ENCODE measurements at places on chromosomes 7 and 10.

DNA sequence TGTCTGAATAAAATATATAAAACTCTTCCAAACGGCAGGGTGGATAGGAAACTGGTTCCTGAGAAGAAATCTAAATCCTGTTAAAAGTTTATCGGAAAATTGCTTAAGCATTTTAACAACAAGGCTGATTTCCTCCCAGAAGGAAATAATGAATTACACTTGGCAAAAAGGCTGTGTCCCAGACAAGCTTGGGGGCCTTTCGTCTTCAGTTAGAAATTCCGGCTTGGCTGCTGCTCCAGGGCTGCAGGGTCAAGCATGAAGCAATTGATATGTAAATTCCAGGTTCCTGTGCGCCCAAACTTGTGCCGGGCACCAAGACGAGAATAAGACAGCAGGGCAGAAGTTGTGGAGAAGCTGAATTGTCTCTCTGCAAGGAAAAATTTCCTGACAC is 38.0 kb upstream of the LBX1 start:
- no peak for DNase-seq

GRCh38 chr10:3716093-3716492 is 68.9 kb downstream of the KLF6 start:
- DNase-seq: no peak

DNA sequence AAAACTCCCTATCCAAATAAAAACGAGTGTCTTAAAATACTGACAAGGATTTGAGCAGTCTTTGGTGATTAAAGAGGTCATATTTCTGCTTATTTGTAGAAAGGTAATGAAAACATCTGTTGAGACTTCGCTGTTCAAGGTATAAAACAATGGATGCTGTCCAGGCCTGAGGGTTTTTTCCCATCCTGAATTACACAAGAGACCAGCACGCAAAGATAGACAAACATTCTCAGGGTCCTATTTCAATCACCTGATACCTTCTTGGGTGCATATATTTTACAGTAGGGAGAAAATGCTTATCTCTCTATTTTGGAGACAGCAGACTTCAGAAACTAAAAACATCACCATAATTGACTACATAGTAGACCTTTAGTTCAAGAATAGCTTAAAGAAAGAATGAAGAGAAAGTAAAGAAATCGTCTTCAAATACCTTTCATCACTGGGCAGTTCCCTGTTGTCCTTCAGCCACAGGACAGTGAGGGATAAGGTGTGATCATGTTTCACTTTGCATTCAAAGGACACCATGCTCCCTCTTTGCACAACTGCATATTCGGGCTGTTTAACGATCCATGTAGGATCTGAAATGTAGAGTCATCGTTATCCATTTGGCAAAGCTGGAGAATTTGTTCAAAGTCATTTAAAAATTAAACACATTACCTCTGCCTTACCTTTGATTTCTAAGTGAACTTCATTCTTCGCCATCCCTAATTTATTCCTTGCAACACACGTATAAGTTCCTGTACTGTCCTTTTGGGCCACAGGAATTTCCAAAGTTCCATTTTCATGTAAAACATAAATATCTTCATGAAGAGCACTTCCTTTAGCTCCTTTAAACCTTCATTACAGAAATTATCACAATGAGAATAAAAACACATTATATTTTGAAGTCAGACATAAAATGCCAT is 63.7 kb upstream of the LAMB4 start:
- DNase-seq: no peak

- no peak for DNase-seq
Observed at GRCh38 chr10:12966067-12966466, 35.4 kb downstream of the CCDC3 start.

DNA sequence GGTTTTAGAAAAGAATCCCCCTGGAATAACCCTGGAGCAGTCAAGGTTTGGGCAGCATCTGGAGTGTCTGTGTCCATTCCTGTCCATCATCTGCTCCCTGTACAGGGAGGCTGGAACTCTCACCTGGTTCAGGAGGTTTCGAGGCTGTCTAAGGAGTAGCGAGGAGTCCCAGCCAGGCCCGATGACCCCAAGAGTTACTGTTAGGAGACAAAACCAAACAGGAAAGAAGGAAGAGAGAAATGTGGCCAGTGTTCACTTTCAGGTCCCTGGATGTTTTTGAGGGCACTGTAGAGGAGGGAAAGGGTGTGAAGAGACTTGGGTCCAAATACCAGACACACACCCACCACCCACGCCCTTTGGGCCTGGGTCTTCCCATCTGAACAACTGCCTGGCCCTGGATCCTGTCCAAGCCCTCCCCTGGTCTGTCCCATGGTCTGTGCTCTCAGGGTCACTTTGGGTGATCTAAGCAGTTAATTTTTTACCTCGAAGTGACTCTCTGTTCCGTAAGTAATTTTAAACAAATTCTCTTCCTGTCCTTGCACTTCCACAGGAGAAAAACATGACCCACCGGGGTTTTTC is 117.1 kb downstream of the ZMIZ1 start:
- no peak for DNase-seq

DNA sequence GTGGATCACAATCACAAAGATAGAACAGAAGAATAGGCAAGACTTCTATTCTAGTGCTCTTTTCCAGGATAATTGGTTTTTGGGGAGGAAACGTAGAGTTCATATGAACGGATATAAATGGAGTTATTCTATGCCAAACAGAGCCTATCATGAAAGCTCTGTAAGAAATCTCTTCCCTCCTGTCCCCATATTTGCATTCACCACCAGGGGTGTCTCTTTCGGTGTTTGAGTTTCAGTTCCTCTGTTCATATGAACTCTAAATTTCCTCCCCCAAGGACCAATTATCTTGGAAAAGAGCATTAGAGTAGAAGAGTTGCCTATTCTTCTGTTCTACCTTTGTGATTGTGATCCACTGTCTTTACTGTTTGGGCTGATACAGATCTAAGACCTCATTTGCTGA is 48.3 kb upstream of the CDC14C start:
- DNase-seq: no peak

- DNase-seq: no peak
Observed at GRCh38 chr10:110733218-110733952, 89.2 kb downstream of the RBM20 start.

Measured in left cardiac atrium (tissue), 4 donors.